Activated naive CD4-positive, alpha-beta T cell treated with Interleukin-2 at 50 U/mL for 16 hours (primary cell): ENCODE measurements at places on chromosomes 4 and X.

DNA sequence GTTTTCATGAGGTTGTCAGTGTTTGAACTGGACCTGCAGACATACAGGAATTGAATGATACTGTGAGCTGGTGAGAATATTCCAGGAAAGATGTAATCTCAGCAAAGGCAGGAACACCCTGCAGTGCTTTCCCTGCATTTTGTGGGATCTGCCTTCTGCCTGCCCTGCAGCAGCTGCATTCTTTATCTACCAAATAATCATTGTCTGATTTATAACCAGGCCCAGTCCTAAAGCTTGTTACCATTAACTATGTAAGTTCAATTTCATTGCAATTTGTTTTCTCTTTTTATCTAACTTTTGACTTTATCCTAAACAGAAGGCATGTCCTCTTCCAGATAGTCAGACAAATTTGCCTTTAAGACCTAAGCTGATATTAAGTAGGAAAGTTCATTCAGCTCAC is 99.8 kb upstream of the NOCT start:
- DNase-seq, result no peak

DNA sequence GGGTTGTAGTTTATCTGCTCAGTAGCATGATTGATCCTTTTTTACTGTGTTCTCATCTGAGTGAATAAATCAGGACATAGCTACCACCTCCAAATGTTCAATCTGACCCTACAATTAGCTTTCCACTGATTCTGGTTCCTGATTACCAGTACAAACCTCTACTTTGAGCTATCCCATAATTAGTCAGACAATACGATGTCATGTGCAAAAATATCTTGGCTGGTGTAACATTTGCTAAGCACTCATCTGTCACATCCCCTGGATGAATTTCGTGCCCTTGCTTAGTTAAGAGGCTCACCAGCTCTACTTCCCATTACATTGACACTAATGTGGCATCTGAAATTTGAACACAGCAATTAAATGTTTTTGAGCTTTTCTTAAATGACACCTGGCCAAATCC is 1101.0 kb upstream of the PCDH7 start:
- no peak for DNase-seq

GRCh38 chrX:48003367-48003757 is 427 bp downstream of the ZNF182 start:
- DNase-seq, result peak; percentile 8

DNA sequence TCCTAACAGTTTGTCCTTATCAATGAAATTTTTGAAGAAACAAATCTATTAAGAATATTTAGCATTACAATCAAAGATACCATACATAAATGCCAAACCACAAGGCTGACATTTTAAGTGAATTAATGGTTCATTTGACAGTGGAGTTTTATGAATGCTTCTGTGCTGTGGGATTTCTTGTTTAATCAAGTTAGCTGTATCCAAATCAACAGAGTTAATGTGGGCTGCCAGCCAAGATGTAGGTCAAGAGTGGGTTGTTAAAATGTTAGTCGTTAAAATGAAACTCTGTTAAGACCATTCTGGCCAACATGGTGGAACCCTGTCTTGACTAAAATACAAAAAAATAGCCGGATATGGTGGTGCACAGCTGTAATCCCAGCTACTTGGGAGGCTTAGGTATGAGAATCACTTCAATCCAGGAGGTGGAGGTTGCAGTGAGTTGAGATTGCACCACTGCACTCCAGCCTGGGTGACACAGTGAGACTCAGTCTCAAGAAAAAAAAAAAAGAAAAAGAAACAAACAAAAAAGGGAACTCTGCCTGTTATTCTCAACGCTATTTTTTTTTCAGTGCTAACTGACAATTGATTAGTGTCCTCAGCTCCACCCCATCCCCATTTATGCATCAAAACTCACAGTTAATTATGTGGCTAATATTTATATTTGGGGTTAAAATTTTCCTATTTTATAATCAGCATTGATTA is 20.2 kb downstream of the GPAT3 start:
- no peak for DNase-seq

- no peak for DNase-seq
Measured at GRCh38 chr4:57168982-57169381, 58.8 kb upstream of the IGFBP7 start.

GRCh38 chr4:59222221-59222620 is 1977.9 kb upstream of the ADGRL3 start:
- DNase-seq, result no peak

- no peak for DNase-seq
Measured at GRCh38 chr4:93414041-93414550, 414.5 kb upstream of the ATOH1 start.

DNA sequence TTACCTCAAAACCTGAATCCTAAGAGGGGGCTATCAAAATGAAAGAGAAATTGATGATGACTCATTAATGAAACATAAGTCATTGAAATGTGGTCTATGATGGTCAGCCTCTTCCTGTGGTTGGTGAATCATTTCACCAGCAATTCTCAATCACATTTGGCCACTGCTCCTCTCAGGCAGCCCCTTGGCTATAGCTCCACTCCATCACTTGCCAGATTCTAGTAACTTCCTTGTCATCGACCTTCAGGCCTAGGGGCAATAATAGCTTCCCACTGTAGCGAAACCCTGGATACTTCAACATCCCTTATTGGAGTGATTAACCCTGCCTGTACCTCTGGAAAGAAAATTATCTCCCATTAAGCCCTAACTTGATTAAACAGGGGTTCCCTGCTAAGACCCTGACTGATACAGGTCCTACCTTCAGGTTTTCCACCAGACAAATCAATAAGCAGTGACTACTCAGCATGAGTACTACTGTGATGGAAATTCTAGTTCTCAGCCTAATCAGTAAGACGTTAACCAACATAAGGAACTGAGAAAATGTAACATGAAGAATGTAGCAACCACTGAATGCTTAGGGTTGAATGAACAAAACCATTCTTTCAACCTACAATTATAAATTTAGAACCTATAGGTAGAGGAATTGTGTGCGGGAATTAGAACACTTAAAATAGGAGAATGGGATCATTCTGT is 30.4 kb downstream of the ADH7 start:
- no peak for DNase-seq

DNA sequence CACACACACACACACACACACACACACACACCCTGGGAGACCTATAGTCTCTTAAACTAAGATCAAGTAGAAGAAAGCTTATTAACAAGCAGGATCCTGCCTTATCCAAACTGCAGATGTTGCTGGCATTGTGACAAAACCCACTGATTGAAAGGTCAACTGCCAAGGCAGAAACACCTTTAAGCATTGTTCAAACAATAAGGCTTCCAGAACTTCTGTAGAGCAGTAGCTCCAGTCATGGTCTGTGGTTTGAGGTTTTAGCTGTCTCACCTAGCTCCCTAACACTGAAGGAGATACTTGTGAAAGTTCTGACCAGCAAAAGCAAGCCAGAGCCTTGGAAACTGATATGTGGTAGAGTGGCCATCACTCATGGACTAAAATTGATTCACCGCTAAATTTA is 59.8 kb downstream of the PTCHD1 start:
- DNase-seq, result no peak

- DNase-seq, result no peak
Measured at GRCh38 chrX:14946606-14947155, 73.5 kb downstream of the MOSPD2 start.

- no peak for DNase-seq
Measured at GRCh38 chr4:76238236-76238635, 13.3 kb upstream of the FAM47E start.

GRCh38 chr4:108361886-108362285 is 193.2 kb upstream of the LEF1 start:
- no peak for DNase-seq

- no peak for DNase-seq
Measured at GRCh38 chrX:15680401-15680800, 15.8 kb upstream of the CLTRN start.

DNA sequence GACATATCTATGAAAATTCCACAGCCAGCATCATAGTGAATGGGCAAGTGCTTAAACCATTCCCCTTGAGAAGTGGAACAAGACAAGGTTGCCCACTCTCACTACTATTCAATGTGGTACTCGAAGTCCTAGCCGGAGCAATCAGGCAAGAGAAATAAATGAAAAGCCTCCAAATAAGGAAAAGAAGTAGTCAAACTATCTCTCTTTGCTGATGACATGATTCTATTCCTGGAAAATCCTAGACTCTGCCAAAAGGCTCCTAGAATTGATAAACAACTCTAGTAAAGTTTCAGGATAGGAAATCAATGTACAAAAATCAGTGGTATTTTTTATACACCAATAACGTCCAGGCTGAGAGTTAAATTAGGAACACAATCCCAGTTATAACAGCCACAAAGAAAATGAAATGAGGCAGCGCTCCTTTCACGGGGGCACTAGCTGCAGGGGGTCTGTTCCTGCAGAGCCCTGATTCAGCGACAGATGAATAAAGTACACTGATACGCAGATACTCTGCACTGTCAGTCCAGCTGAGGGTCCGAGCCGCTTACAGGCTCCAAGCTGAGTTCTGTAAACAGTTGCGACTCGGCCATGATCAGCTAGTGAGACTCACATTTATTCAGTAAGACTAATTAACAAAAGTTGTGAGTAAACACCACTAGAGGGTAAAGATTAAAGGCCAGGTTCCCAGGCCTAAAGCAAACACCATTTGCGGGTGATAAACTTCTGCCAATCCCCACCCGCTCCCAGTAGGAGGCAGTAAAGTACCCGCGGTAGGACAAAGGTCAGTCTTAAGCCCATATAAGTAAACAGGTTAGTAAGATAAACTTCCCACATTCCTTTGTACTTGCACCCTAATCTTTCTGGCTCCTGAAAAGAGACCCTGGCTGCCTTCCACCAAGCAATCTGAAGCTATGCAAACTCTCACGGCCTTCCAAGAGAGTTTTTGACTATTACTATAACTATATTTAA is 290.6 kb upstream of the GRID2 start:
- DNase-seq, result no peak

GRCh38 chr4:24933684-24934275 is 20.9 kb upstream of the CCDC149 start:
- DNase-seq, result no peak

GRCh38 chrX:87890437-87890836 is 372.8 kb downstream of the KLHL4 start:
- DNase-seq, result no peak

DNA sequence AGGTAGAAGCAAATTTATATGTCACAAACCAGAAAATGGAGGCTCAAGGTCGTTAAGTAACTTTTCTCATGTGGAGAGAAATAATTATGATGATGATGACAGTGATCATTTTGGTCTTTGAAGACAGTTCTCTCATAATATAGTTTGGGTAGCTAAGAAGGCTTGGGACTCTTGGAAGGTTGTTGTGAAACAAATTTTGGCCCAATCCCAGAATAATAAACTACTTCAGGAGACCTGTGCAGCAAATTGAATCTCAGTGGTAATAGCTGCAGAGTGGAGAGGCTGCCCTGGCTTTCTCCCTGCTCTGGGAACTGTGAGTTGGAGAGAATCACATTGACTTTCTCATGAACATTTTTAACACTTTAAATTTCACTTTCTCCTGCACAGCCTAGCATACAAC is 217.2 kb upstream of the BOD1L1 start:
- no peak for DNase-seq

DNA sequence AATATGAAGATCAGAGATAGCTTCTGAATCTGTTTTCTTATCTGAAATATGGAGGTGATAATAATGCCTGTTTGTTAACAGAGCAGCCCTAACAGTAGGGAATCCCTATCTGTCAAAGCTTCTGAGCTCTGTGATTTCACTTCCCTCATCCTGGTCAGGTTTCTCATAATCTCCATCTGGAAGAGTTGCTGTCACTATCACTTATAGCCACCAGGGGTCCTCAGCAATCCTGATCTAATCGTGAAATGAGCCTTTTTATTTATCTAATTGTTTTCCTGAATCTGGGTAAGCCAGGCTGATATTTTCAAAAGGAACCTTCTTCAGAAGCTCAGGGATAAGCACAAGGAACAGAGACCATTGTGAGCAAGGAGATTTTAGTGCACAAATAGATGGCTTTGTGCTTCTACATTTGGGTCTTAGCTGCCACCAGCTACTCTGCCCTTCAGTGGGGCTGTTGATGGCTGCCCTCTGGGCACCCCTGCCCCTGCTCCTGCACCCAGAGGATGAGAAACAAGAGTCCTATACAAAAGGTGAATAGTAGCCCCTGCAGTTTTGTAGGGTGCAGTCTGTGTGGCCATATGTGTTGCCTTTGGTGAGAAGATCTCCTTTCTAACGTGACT is 196.4 kb upstream of the RADX start:
- DNase-seq, result no peak
